ENCODE measurements at places on chromosomes 7 and 10.

DNA sequence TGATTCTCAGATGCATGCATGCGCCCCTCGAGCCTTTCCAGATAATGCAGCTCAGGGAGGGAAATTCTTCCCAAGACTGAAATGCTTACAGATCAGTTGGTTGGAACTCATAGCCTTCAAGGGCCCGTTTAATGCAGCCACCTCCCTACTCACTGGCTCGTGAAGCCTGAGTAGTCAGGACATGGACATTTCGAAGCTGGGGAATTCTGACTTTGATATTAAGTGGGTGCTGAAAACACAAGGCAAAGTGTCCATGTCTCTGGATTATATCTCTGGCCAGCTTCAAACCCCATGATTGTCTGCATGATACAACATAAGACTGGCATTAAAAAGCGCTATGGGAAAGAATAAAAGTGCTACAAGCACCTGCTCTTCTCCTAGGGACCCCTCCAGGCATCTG lies 207.5 kb downstream of the HERPUD2 start:
- no peak for DNase-seq

- no peak for DNase-seq
Observed at GRCh38 chr10:126634911-126635310, 35.6 kb downstream of the C10orf90 start.

DNA sequence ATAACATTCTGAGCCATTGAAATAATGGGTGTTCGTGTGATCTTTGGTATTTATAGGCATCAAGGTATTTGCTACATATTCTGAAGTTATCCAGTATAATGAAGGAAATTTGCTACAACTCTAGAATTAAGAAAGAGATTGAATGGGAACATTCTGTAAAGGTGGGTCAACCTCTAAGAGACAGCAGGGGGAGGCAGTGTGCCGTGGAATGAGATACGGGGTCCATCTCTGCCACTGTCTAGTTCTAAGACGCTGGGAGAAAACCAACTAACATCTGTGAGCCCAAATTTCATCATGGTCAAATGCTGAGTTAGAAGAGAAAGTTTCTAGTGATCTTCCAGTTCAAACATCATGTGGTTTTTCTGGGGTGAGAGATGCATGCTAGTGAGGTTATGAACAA lies 368.9 kb downstream of the SORCS1 start:
- DNase-seq, result no peak

GRCh38 chr7:43621729-43622448 lies 39.0 kb downstream of the STK17A start:
- DNase-seq, result no peak

DNA sequence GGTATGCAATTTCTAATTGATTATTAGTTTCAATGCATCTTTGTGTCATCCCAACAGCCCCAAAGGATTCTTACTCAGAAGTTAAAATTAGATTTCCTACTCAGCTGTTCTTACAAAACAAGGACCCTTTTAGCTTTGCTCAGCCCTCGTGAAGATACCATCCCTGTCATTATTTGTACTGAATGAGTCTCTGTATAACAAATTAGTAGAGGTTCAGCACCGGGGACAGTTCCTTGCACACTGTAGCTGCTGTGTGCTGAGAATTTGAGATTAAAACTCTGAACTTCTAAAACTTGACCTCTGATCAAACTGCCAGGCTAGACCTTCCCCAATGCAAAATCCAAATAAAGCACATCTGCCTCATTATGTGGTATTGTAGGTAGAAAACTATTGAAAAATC lies 299.1 kb downstream of the LHFPL3 start:
- no peak for DNase-seq

DNA sequence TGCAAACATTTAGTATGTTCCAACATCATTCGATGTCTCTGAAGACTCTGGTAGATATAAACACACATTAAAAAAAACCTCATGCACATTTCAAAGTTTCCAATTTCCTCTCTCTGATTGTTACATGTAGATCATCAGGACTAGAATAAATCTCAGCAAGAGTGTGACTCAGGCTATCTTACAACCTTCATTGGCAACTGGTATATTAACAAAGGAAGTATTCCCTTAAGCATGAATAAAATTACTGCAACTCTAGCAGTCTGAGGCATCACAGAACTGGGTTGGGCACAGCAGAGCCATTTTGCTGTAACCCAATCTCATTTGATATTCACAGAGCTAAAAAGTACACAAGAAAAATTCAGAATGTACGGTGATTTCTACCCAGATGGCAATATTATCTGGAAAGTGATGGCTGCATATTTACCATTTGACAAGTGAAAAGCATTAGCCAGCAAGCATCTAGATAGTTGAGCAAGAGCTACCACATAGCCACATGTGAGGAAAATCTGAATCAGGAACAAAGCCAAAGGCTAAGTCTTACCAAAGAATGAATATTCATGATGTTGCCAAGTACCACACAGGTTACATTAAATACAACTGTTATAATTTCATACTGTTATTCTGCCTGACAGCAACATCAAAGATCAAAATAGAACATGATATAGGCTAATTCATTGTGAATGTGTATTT lies 232.2 kb downstream of the CRPPA start:
- DNase-seq, result no peak

- no peak for DNase-seq
Observed at GRCh38 chr10:9342885-9343570, 1288.5 kb downstream of the GATA3 start.

DNA sequence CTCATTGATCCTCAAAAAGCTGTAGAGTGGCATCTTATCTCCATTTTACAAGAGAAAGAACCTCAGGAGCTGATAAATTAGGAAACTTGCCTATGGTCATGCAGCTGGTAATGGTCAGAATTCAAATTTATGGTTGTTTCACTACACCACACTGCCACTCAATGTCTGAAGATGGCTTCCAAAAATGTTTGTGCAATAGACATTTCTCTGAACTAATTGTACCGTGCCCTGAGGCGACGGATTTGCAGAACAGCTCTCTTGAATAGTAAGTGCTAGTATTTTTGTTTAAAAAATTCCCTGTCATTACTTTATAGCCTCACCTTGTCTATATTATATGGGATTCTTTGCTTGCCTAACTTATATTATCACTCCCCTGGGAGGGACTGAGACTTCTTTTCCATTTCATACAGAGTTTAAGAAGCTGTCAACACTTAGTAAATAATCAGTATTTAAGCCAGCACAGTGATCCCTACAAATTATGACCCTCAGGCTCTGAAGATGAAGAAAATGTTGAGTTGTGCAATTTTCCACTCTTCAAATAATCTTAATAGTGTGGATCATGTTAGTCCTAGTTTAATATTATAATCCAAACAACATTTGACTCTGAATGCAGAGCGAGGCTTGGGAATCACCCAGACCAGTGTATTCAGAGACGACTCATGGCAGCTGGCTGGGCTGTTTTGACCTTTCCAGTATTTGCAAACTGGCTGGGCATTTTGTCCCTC lies 346.6 kb downstream of the PTEN start:
- no peak for DNase-seq

DNA sequence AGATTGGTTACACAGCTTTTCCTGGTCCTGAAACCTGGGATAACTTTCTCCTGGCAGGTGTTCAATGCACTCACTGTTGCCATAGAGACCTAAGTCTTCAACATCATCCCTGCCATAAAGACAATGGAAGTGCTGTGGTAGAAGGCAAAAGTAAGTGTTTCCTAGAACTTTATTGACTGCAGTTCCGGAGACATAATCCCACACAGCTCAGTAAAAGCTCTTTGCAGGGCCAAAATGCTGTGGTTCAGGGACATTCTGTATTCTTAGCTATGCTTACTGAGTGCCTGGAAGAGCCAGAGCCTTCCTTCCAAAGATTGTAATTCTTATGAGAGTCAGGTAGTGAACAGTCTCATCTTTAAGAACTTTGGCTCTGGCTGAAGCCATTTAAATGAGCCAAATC lies 5.3 kb downstream of the WIPF3 start:
- DNase-seq, result no peak

DNA sequence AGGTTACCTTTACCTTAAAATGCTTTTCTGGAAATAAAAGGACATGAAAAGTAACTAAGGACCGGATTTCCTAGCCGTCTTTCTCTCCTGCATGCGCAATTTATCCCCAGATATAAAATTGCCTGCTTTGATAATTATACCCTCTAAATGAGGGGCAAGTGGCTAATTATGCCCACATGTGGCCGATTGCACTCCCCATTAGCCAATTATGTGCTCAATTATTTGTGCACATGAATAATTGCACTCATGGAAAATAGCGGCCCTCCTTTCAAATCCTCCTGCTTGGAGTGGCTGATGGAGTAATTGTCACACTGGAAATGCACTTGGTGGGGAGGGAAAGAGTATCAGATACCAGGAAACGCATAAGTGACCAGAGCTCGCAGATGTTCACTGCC lies 66.4 kb upstream of the ATRNL1 start:
- no peak for DNase-seq

GRCh38 chr7:41491308-41491707 lies 211.6 kb downstream of the INHBA start:
- no peak for DNase-seq

DNA sequence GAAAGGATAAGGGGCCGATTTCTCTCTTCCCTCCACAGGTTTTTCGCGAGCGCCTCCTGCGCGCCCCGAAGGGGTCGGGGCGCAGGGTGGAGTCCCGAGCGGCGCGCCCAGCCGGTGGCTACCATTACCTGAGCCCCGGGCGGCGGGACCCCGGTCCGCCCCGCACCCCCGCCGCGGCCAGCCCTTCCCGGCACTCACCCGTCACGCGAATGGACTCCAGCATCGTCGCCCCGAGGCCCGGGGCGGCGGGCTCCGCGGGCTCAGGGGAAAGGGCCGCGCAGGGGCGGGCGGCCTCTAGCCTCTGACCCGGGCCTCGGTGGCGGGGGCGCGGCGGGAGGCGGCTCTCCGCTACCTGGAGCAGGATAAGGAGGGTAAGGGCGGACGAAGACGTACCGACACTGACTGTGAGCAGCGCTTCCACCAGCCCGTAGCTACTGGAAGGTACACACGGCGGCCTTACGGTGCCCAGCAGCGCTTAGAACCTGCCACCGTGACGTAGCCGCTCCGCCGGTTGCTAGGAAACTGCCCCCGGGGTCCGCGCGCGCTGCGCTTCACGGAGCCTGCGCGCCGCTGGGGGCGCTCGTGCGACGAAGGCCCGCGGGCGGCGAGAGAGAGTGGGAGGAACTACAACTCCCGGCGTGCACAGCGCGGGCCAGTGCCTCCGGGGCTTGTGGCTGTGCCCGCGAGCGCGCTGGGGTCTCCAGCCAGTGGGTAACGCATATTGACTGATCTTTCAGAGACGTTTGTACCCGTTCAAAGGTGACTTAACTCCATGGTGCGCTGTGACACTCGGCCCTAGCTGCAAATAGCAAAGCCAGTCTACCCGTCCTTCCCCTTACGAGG lies 22.7 kb upstream of the ANLN start:
- DNase-seq, result peak; percentile 83

DNA sequence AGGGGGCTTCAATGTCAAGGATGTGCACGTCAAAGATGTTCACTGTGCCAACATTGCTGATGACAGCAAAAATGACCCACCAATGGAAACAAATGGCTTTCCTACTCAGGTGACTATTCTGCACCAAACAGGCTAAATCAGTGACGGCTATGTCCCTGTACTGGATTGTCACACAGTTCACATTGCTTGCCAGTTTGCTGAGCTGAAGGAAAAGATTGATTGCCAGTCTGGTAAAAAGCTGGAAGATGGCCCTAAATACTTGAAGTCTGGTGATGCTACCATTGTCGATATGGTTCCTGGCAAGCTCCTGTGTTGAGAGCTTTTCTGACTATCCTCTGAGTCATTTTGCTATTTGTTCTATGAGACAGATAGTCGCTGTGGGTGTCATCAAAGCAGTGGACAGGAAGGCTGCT lies 202.2 kb upstream of the ETV1 start:
- DNase-seq, result no peak

DNA sequence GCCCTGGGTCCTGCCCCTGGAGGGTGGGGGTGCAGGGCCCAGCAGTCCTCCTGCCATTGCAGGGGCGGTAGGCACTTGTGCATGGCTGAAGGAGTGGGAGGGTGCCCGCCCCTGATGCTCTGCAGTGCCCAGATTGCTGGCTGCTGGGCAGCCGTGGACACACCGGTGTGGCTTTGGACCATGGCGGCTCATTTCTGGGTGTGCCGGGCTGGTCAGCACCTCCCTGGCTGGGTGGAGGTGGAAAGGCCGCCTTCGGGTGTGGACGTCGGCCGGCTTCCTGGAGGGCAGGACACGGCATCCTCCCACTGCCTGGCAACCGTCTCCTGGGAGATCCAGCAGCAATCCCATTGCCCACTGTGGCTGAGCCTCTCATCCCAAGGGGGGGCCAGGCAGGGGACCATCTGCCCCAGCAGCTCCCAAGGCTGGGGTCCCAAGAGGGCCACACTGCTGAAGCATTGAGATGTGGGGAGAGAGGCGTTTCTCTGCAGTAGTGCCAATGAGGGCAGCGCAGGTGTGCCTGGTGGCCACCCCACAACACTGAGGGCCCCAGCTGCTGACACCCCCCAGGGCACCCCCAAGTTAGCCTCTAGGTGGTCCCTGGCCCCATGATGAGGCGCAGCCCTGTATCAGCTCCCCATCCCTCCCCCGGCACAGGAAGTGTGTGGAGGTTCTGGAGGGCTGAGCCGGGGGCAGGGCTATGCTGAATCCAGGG lies 12.9 kb downstream of the TTYH3 start:
- no peak for DNase-seq

GRCh38 chr7:66847879-66848790 lies 72.9 kb upstream of the TMEM248 start:
- no peak for DNase-seq

DNA sequence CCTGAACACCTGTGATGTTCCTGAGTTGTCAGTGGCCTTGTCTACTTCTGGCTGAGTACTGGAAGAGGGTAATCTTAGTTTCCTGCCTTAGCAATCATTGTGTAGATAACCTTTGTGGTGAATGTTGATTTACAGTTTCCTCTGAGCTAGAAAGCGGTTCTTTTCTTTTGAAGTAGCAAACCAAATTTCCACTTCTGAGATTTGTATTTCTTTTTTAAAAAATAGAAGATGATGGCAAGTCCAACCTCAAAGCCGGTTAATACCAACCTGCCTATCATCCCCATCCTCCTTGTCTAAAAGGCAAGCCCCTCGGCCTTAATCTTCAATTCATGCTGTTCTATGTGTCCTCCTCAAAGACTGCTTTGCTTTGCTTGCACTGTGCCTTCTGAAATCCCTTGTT lies 12.5 kb upstream of the PALS2 start:
- DNase-seq, result no peak

GRCh38 chr7:120949998-120950538 lies 509 bp upstream of the ING3 start:
- DNase-seq, result no peak

DNA sequence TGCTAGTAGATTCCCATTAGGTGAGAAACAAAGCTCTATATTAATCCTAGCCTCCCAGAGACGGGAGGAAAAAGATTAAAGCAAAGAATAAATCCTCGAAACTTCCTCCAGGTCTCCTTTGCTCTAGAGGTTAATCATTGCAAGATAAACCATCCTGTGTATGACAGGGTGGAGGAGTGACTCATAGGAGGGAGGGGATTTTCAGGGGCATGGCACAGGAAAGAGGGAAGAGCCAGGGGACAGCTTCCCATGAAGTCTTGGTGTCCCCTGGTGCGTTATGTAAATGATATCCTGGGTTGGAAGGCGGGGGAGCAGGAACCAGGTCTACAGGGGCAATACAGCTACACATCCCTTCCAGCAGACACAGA lies 780 bp downstream of the CYP3A5 start:
- no peak for DNase-seq

- DNase-seq, result no peak
Observed at GRCh38 chr10:132946806-132947546, 4.6 kb upstream of the CFAP46 start.

Data from anterior cingulate cortex (tissue), 58 donors.